HuH-7.5 (cell line): ENCODE measurements at places on chromosomes 4 and X.

DNA sequence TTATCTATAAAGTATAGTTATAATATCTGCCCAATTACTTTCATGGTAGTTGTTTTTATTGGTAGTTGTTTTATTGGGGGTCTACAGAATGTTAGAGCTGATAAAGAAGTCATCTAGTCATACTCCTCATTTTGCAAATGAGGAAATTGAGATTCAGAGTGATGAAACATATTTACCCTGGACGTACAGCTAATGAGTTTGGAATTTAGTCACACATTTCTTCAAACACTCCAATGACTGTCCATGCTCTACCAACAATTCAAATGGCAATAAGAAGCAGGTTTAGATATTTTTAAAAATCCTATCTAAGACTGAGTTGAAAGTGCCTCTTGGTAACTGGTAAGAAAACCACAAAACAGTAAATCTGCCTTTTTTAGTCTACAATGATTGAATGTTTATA lies 98.2 kb downstream of the MAGEC1 start:
- no peak for DNase-seq

DNA sequence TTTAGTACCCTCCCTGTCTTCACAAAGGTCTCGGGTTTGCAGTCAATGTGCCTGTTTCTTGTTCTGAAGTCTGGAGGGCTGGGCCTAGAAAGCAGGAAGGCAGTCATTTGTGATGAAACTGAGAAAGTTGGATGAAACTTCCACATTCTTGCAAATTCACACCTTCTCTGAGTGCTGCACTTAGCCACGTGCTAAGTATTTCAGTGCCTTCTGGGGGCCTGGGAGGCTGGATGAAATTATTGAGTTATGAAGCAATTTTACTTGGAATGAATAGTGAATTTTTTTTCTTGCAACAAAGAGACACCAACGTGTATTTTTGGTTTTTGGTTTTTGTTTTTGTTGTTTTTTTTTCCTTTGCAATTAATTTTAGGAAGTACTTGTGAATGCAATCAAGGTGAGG lies 71.2 kb downstream of the MSX1 start:
- no peak for DNase-seq

DNA sequence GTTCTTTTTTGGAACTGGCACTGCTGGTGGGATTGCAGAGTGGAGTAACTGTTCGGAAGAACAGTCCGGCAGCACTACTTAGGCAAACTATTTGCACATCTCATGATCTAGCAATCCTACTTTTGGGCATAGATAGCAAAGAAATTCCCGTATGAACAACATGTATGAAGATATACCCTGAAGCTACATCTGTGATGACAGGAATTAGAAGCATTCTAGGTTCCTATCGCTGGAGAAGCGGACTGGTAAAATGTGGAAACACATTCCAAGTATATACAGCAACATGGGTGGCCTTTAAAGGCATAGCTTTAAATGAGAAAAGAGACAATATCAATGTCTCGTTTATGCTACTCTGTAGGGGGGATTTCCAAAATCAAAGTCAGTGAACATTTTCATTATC lies 3.1 kb downstream of the DCAF16 start:
- no peak for DNase-seq

DNA sequence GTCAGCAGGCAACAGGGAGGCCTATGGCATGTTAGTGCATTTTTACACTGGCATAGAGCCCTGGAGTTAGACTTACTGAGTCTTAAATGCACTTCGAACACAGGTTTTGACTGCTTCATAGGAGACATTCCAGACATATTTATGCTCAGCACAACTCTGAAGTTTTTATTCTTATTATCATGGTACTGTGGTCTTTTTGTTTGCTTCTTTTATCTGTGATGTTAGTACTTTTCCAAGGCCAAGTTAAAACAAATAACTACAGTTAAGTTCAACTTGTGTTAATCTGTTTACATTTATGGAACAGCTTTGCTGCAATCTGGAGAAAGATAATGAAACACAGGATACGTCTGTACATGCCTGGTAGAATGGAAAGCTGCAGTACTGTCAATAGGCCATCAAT lies 76.5 kb downstream of the COL4A5 start:
- peak; percentile 1 for DNase-seq

GRCh38 chr4:46270986-46271596 lies 118.8 kb downstream of the GABRA2 start:
- no peak for DNase-seq

GRCh38 chrX:71302461-71303213 lies 1.1 kb downstream of the ITGB1BP2 start:
- DNase-seq: no peak

GRCh38 chr4:120749445-120750151 lies 172.9 kb downstream of the PRDM5 start:
- no peak for DNase-seq

DNA sequence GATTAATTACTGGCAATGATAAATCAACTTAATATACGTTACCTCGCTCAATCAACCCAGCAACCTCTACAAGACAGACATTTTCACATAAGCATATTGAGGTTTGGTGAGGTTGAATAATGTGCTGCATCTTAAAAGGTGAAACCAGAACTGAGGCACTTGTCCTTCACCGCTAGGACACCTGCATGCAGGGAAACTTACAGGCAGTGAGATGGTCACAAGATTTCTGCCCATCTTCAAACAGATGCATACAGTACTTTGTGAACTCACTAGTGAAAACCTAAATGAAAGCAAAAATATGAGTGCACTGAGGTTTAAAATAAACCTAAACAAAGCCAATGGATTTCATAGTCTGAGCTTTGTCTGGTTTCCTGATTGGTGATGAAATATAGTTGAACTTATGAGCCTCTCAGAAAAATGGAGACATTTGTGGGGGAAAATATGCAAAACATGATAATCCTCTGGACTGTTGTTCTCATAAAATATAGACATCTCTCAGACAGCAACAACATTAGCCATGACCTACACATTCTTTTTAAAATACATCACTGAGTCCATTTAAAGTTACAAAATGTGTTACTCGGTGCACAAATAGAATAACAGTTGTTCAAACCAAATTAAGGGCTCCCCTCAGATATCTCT lies 20.9 kb upstream of the PRSS12 start:
- no peak for DNase-seq

- no peak for DNase-seq
Observed at GRCh38 chrX:145865082-145865481, 47.5 kb downstream of the SLITRK2 start.

GRCh38 chr4:104973708-104974107 lies 173.0 kb upstream of the TET2 start:
- DNase-seq: no peak

DNA sequence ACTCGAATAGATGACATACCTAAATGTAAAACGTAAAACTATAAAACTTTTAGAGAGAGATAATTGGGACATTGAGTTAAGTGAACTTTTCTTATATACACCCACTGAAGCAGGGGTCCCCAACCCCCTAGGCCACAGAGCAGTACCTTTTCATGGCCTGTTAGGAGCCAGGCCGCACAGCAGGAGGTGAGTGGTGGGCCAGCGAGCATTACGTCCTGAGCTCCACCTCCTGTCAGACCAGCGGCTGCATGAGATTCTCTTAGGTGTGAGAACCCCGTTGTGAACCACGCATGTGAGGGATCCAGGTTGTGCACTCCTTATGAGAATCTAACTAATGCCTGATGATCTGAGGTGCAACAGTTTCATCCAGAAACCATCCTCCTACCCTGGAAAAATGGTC lies 114.8 kb downstream of the HMX1 start:
- DNase-seq: no peak

DNA sequence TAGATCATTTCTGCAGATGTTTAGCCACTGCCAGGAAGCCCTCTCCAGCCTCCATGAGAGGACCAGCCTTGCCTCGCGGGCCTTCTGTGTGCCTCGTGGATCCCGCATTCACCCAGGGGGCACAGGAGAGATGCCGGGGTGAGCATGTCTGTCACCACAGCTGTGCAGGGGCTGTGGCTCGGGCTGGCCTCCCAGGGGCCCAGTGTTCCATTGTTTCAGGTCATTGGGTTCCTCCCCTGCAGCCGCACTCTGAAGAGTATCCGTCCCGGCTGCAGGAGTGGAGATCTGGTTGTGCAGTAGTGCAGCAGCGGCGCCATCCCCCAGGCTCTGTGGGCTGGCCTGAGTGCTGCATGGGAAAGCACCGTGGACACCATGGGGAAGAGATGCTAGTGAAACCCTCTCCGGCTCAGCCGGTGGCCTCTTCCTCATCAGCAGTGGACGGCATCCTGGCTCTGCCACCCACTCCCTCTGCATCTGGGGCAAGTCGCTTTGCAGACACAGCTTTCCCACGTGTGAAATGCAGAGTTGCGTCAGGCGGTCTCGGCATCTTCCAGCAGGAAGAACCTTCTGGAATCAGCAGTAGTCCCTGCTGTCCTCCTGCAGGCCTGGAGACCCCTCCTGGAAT lies 29.1 kb downstream of the TBC1D14 start:
- no peak for DNase-seq

GRCh38 chr4:143021384-143021783 lies 163.3 kb upstream of the USP38 start:
- no peak for DNase-seq

DNA sequence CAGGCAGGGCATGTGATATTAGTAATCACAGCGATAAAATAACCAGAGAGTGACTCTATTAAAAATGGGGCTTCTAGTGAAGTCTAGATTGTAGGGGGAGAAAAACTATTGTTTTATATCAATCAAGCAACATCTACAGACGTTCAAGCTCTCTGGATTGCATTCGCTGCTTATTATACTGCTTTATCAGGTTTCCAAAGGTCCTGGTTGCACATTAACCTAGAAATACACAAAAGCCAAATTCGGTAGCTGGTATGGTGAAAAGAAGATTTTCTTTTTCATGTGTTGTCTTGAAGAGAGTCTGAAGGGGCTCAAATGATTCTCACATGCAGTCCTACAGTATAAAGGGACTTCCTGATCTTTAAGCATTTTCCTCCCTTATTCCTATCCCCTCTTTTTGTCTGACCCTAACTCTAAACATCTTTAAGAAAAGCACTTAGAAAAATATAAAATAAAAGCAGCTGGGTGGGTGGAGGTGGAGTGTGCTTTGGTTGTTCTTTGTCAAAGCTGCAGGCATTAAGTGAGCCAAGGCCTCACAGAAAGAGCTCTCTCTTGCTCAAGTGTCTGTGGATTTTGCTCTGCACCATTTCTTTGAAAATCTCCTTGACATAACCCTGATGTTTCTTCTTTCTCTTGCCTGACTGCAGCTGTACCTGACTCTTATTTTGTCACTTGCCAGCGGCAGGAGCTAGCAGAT lies 46.1 kb downstream of the MID1IP1 start:
- peak; percentile 4 for DNase-seq

DNA sequence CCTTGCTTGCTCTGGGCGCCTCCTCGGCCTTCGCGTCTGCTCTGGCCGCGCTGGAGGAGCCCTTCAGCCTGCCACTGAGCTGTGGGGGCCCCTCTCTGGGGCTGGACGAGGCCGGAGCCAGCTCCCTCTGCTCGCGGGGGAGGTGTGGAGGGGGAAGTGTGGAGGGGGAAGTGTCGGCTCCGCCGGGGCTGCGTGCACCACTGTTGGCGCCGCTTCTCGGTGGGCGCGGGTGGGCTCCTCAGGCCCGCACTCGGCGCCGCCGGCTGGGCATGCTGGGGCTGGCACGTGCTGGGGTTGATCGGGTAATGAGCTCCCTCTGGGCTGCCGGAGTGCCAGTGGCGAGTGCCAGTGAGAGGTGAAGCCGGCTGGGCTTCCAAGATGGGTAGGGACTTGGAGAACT lies 116.7 kb downstream of the CPXCR1 start:
- no peak for DNase-seq

GRCh38 chr4:44120646-44121045 lies 328.0 kb downstream of the KCTD8 start:
- DNase-seq: no peak

GRCh38 chrX:103864886-103865534 lies 33.0 kb upstream of the RAB9B start:
- no peak for DNase-seq

GRCh38 chr4:54568184-54568583 lies 89.6 kb upstream of the KIT start:
- DNase-seq: no peak

DNA sequence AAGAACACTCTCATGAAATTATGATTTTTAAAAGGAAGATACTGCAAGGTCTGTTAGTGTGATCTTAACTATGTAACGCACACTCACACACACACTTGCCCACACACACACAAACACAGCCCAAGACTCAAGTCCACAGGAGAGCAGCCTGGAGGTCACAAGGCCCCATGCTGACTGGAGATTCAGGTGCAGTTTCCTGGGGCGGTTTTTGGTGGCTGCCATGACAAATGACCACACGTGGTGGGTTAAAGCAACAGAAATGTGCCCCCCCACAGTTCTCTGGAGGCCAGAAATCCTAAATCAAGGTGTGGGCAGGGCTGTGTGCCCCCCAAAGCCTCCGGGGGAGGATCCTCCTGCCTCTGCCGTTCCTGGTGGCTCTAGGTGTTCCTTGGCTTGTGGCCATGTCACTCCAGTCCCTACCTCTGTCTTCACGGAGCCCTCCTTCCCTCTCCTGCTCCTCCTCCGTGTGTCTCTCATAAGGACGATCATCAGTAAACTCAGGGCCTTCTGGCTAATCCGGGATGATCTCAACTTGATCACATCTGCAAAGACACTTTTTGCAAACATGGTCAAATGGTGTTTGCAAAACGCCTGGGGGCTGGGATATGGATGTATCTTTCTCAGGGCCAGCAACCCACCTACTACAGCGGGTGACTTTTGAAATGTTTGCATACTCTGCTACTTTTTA lies 9.7 kb upstream of the HTRA3 start:
- no peak for DNase-seq

DNA sequence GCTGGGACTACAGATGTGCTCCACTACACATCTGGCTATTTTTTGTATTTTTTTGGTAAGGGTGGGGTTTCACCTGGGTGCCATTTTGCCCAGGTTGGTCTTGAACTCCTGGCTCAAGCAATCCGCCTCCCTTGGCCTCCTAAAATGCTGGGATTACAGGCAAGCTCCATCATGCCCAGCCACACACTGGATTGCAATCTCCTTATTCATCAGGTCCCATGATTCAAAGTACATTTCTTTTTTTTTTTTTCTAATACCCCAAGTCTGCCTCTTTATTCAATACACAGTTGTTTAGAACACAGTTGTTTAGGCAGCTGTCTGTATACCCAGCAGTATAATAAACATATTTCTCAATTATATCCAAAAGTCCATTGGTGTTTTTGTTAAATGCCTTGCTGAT lies 130.3 kb upstream of the ARSJ start:
- DNase-seq: no peak

GRCh38 chrX:123217077-123217476 lies 33.0 kb downstream of the GRIA3 start:
- DNase-seq: no peak

DNA sequence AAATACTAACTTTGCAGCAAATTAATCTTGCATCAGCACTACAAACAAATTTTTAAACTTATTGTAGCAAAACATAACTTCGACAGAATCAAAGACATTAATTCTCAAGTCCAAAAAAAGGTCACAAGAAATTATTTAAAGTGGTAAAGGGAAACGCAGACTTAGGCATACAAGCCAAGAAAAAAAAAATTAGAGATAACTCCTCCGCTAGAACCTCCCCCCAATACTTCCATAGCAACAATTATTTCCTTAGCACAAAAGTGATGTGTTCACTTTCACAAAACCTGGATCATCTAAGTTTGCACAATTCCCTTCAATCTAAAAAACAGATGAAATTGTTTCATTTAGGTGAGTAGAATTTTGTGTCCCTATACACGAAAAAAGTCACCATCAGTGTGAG lies 1.1 kb downstream of the LRBA start:
- no peak for DNase-seq
